ENCODE measurements at places on chromosomes 7 and 10. TPM values are rescaled to one million over a fixed set of nuclear protein-coding genes. Genes with fewer than 3 reads are reported as not detected.

- no peak for DNase-seq
These were observed 131.5 kb upstream of the C1QL3 start for GRCh38 chr10:16653224-16653623.

DNA sequence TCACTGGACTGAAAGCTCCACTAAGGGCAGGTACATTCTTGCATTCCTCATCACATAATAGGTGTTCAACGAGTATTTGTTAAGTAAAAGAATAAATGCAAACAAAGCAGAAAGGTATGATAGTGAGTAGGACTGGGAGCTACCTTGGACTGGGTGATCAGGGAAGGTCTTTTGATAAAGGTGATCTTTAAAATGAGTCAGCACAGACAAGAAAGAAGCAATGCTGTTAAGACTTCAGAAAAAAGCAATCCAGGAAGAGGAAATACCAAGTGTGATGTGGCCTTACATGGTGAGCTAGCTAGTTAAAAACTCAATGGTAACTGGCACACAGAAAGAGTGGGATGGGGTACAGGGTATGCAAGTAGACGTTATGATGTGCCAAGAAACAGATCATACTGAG lies 40.1 kb downstream of the TSPAN12 start:
- no peak for DNase-seq

- no peak for DNase-seq
These were observed 16.6 kb downstream of the BAG3 start for GRCh38 chr10:119667562-119668328.

DNA sequence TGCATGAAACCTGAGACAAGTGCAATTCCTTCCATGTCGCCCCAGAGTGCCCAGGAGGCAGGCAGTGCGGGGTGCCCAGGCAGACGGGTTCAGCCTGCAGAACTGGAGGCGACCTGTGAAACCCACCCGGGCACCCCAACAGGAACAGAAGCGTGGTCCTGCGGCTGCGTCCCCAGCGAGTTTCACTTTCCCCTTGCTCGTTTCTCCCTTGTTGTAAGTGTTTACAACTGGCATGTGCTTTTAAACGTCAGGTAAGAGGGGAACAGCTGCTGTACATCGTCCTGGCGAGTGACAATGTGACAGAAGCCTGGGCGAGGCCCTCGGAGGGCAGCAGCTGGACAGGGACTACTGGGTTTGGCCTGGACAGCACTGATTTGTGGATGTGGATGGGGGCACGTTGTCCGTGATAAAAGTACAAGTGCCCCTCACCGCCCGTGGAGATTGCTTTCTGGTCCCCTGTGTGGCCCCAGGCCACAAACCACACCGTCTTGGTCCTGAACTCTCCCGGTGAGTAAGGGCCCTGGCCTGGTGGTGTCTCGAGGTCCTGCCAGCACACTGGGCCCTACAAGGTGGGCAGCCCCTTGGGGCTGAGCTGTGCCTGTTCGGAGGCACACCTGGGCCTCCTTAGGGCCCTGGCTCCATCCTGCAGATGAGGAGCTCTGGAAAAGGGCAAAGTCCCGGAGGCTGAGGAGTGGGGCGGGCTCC lies 4.0 kb downstream of the VENTX start:
- DNase-seq: no peak

- DNase-seq: no peak
These were observed 568.4 kb downstream of the TCERG1L start for GRCh38 chr10:130742941-130743675.

DNA sequence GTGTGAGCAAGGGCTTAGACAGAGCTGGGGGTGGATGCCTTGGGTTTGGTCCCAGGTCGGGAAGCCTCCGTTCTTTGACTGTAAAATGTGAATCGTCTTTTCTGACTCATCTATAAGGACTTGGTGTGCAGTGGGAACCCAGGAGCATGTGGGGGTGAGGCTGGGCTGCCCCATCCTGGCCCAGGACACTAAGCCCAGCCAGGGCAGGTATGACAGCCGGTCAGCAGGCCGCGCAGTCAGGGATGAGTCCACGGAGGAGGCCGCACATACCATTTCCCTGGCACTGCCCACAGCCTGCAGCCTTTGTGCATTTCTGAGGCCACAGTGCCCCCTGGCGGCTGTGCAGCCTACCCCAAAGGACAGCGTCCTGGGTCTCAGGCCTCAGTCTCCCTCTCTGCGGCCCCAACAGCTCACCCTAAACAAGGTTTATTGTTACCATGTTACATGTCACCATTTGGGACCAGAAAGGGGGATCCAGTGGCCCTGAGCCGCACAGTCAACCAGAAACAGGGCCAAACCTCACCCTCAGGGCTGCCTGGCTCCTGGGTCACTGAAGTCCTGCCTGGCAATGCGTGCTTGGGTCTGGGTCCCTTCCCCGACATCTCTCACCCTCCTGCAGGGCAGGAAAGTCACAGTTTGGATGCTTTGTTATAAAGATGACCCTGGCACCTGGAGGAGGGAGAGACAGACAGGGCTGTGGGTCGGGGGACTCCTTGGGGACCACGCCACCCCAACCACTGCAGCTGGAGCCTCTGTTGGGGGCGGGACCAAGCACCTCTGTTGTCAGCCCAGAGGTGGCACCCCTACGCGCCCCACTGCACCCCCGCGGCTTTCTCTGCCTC lies 14.4 kb upstream of the SH2B2 start:
- DNase-seq: peak; percentile 47

DNA sequence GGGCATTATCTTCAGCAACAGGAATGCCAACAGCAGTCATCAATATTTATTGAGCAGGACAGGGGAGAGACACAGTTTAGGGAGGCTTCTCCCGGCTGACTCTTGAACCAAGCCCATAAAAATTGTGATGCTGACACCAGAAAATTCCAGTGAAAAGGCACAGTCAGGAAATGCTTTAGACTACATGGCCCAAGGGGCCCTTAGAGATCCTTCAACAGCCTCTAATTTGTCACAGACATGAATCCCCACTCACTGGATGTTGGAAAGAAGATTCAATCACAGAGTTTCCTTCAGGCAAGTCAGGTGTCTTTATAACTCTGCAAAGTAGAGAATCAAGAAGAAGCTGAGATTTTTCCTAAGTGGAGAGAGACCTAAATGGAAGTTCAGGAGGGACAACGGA lies 1.2 kb downstream of the GJC3 start:
- DNase-seq: no peak

DNA sequence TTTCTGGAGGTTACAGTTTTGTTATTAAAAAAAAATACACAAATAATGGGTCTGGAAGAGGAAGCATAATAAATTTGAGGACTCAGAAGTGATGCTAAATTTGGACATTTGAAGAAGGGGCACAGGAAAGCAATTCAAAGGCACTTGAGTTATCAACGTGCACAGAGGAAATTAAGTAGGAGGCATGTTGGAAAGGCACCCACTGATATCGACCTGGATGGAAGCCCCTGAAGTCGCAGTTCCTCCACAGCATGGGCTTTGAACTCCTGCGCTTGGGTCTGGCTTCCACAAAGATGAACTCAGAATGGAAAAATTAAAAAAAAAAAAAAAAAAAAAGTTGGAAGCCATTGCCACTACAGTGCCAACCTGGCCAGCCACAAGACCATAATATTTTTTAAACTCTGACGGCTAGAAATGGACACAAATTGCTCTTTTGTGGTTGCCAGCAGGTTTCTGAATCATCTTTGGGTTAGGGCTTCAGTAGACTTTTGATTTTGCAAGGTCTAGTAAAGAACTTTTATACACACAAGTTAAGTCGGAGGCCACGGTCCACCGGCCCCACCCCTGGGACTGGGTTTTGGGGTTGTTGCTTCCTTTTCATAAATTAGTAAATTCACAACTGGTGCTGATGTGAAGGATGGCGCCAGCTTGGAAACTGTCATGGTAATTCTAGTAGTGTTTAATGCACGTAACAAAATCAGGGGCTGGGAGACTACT lies 21.6 kb downstream of the JCAD start:
- no peak for DNase-seq

DNA sequence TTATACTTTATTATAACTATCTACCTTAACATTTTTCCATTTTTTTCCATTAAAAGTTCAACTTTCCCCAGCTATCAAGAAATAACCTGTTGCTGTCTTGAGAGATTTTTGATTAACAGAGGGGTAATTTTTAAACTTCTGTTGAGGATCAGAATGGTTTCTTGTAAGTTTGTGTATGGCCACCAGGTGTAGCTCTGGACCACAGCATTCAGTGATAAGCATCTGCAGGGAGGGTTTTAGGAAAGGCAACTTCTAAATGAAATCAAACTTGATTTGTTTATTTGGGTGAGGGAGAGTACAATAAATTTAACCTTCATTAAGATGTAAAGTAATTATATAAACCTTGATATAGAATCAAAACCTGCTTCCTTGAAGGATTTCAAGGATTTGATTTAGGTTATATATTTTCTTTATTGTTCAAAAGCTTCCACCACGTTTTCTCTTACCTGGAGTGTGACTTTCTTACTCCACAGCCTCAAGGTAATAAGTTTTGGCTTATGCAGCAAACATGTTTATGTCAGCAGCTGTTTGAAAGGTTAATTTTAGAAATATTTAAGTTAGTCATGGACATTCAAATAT lies 153.3 kb downstream of the STK31 start:
- DNase-seq: no peak

DNA sequence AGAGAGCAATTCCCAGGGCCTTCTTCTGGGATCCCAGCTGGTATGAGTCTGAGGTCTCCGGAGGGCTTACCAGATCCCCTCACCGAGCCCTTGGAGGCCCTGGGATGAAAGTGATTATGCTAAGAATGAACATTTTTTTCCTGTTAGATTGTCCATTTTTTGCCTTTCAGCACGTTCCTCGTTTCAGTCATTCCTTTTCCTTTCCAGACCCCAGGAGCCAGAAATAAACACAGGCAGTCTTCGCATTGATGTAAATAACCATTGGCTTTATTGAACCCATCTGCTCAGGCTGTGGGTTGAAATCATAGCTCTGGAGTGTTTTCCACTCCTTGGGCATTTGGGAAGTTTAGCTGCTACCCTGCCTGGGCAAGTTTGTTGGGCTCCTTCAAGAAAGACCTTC lies 320.9 kb upstream of the AUTS2 start:
- no peak for DNase-seq

CHST15 gene
- total RNA-seq: 58.6 TPM

SLC26A3 gene
- not detected for total RNA-seq

MYOZ1 gene
- total RNA-seq: 0.78 TPM

AKR1D1 gene
- not detected for total RNA-seq

All from occipital lobe (tissue), 3 donors.